ENCODE measurements at places on chromosomes 4 and X.

DNA sequence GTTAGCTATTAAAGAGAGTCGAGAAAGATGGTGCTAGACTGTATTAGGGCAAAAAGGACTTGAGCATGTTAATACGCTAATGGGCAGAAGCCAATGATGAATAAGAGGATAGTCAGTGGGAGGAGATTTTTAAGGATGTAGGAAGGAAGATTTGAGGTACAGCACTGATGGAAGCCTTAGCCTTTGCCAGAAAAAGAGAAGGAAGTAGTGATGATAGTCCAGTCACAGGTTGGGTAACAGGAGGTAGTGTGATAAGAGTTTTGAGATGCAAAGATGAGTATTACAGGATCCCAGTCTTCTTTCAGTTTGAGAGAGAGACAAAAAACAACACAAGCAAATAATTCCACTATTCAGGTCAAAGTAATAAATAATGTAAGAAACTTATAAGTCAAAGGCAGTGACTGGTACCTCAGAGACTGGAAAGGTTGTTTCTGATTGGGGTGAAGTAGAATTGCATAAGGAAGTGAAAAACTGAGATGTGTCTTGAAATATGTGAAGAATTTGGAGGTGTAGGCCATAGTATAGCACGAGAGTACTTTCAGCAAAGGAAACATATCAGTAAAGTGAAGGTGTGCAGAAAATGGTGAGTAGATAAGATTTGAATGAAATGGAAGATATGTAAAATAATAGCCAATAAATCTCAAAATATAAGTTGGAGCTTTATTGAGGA lies 22.1 kb upstream of the NDNF start:
- DNase-seq = no peak

DNA sequence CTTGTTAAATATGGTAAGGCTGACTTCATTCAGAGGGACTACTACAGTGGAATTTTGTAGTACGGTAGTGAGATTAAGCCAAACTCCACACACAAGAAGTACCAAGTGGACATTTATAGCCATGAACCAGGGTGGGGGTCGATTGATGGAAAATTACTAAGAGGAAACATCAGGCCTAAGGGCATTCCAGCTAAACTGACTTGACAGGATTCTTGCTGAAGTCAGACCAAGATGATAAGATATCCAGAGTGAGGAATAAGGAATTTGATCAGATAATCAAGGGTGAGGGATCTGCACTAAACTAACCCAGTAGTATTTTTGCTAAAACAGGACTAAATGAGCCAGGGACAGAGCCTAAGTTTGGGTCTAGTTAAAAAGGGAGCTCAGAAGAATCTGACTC lies 597.5 kb downstream of the RPA4 start:
- no peak for DNase-seq

GRCh38 chrX:94256396-94256795 lies 582.4 kb downstream of the FAM133A start:
- DNase-seq = no peak

GRCh38 chr4:5276475-5277075 lies 225.3 kb downstream of the STK32B start:
- DNase-seq = no peak

GRCh38 chrX:1355131-1356046 lies 18.8 kb downstream of the IL3RA start:
- DNase-seq = no peak

- peak; percentile 65 for DNase-seq
These were observed 131.8 kb downstream of the GLRA3 start for GRCh38 chr4:174697202-174697601.

- DNase-seq = no peak
These were observed 18.0 kb downstream of the DOK7 start for GRCh38 chr4:3481113-3481531.

GRCh38 chr4:67236788-67237187 lies 308.5 kb downstream of the CENPC start:
- no peak for DNase-seq

- DNase-seq = peak; percentile 54
These were observed 36.4 kb downstream of the QDPR start for GRCh38 chr4:17475481-17475880.

DNA sequence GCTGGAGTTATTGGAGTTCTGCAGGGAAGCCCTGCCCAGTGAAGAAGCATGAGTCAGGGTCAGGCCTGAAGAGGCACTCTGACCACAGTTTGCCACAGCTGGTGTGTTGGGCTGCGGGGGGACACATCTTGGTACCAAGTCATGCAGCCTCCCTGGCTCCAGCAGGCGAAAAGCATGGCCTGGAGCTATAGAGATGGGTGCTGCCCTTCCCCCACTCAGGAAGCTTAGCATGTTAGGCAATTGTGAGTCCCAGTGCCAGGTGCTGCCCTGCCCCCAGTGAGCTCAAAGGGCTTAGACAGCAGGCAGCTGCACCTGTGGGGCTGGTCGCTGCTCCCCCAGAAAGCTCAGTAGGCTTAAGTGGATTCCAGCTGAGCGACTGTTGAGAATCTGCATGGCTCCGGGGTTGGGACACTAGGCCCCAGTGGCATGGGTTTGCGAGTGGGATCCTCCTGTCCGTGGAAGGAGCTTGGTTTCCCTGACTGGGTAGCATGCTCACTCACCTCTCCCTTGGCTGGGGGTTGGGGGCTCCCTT lies 755.5 kb downstream of the GLUD2 start:
- no peak for DNase-seq

DNA sequence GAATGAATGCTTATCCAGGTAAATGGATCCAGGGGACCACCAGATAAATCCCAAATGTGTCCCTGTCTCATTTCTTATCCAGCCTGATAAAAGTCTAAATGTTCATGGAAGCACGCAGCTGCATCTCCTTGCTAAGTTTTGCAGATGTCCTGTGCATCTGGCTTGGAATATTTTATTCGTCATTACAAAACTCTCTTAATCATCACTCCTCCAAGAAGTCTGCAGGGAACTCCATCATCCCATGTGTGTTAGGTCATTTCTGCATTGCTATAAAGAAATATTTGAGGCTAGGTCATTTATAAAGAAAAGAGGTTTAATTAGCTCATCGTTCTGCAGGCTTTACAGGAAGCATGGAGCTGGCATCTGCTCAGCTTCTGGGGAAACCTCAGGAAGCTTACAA lies 297.2 kb downstream of the HS3ST1 start:
- no peak for DNase-seq

GRCh38 chrX:40076750-40077575 lies 20.8 kb downstream of the BCOR start:
- DNase-seq = no peak

DNA sequence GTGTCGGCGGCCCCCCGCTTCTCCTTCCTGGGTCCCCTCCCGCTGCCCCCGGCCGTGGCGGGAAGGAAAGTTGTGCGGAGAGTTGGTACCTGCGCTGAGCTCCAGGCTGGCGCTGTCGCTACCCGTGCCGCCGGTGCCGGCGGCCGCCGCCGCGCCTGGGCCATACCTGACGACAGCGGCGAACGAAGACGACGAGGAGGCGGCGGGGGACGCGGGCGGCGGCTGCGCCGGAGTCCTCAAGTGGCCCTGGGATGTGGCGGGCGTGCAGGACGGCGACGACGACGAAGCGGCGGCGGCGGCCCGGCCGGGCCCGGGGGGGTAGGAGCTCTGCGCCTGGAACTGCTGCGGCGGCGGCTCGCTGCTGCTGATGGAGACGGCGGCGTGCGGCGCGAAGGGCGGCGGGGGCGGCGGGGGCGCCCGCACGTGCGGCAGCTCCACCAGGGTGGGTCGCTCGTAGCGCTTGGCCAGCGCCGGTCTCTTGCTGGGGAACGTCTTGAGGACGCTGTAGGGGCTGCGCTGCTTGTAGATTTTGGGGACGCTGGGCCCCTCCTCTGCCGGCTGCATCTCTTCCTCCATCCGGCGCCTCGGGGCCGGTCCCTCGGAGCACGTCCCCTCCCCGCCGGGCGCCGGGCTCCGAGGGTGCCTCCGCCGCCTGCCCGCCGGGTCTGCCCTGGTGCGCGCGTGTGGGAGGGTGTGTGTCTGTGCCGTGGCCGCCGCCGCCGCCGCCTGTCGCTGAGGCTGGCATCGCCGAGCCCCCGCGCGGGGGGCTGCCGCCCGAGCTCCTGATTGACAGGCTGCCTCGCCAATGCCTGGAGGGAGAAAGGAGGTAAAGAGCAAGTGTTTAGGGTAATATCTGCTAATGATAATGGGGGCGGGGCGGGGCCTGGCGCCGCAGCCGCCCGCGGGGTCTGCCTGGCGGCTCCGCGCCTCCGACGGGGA lies 618 bp downstream of the BEND4 start:
- DNase-seq = no peak

DNA sequence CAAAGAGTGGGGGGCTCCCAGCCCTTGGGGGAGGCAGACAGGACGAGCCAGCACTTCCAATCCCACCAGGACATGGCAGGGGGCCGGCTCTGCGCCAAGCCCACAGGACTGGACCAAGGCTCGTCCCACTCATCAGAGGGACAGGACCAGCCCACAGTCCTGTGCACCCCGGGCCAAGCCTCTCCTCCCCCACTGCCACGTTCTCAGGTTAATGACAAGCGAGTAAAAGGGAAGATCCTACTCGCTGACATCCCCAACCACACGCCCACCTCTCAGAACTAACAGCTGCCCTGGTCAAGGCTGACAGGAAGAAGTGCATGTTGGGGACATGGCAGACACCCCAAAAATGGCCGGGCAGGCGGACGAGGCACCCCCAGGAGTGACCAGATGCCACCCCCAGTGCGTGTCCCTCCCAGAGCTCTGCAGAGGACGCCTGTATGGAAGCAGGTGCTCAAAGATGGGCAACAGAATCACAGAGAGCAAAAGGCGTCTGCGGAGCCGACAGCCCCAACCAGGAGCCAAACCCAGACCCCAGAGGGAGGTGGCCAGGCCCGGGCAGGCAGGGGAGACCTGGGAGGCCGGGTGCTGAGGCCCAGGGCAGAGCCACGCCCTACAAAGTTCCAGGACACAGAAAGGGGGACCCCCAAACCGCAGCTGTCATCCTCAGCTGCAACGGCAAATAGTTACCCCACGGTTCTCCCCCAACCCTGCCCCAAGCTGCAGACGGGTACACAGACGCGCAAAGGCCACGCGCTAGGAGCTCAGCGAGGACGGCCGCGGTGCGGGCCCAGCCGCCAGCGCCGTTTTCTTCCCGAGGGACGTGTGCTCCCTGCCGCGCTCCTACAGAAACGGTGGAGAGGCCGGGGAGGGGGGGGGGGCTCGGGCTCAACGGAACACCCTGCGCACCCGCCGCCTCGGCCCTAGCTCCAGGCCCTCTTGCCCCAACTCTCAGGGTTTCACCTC lies 1.7 kb downstream of the CTBP1 start:
- no peak for DNase-seq

GRCh38 chrX:72392042-72392441 lies 86.3 kb upstream of the CITED1 start:
- DNase-seq = no peak

- no peak for DNase-seq
These were observed 367.8 kb upstream of the RASGEF1B start for GRCh38 chr4:81839347-81840042.

GRCh38 chrX:37302569-37302968 lies 46.6 kb upstream of the PRRG1 start:
- DNase-seq = peak; percentile 40

DNA sequence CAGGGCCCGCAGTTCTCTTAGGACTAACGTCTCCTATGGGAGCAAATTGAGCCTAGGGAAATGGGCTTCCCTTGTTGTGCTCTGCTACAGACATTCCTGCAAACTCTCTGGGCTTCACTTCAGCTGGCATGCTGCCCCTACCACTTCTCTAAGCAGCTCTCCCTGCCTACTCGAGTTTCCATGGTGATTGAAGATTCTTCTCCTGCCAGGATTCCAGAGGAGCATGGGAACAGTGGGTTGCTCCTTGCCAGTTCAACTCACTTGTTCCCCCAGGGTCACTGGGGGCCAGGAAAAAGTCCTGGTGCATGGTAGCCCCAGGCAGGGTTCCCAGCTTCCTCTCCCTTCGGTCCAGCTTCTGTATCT lies 21.1 kb upstream of the WDR17 start:
- no peak for DNase-seq
